Fibroblast of villous mesenchyme (primary cell): ENCODE measurements at places on chromosomes 5 and 9. TPM values are rescaled to one million over a fixed set of nuclear protein-coding genes. Genes with fewer than 3 reads are reported as not detected.

Gene NR2F1-AS1
- 27.6 and 30.3 TPM in 2 replicates for total RNA-seq

Gene CTNNAL1
- 72.2 and 155 TPM in 2 replicates for total RNA-seq

Gene QRFP
- total RNA-seq, result not detected in 2 replicates

Gene PRRX2
- total RNA-seq, result under 0.01 and 1.6 TPM in 2 replicates

Gene SLC27A6
- under 0.01 and 0.32 TPM in 2 replicates for total RNA-seq
